ENCODE measurements at places on chromosomes 3 and 15. TPM values are rescaled to one million over a fixed set of nuclear protein-coding genes. Genes with fewer than 3 reads are reported as not detected.

Gene SLC27A2
- 4.7 TPM for total RNA-seq

DNA sequence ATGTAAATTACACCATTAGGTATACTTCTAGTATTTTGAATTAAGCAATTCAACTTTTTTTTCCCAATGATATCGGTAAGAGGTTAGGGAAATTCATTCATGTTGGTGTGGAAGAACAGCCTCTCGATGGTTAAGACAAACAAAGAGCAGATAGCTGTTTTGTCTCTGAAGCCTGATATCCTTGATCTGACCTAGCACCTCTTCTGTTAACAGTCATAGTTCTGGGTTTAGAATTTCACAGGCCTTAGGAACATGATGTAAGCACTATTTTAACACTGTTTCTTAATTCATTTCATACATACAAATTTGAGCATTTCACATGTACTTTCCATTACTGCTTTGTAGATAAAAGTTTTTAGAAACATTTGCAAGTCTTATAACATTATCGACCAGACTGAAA, 367.5 kb upstream of the ZNF385D start:
- DNase-seq, result no peak

Gene CISH
- total RNA-seq, result 25.3 TPM

DNA sequence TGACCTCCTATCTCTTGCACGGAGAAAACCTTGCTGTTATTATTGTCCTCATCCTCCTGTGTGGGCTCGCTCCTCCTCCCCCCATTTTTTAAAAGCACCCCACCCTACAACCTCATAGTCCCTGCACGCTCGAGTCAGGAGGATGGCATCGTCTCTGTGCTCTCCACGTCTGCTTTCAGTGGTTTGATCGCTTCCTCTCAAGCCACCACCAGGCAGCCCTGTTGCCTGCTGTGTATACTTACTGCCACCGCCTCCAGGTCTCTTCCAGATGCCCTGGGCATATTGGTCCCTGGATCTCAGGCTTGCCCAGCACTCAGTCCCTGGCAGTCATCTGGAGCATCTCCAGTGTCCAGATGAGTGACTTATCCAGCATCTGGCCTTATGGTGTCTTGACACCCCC, 42.1 kb upstream of the GCNT3 start:
- no peak for DNase-seq

Gene GNAT1
- total RNA-seq, result not detected

DNA sequence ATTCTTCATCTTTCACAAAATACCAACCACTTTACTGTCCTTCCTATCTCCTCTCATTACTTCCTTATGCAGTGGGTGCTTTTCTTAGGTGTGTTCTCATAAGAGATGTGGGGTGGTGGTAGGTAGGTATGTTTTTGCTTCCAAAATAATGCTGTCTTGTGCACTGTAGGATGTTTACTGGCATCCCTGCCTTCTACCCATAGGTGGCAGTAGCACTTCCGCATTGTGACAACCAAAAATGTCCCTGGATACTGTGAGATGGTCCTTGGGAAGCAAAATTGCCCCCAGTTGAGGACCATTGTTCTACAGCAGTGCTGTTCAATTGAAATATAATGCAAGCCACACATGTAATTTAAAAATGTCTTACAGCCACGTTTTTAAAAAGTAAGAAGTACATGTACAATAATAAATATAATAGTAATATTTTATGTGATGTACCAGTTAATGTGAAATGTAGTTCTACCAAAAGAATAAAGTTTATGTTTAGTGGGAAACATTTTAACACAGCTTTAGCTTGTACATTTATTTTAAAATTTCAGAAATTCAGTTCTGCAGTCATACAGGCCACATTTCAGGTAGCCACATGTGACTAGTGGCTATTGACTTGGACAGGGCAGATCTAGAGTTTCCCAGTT, 75.2 kb downstream of the NEO1 start:
- no peak for DNase-seq

Gene MESP2
- not detected for total RNA-seq

DNA sequence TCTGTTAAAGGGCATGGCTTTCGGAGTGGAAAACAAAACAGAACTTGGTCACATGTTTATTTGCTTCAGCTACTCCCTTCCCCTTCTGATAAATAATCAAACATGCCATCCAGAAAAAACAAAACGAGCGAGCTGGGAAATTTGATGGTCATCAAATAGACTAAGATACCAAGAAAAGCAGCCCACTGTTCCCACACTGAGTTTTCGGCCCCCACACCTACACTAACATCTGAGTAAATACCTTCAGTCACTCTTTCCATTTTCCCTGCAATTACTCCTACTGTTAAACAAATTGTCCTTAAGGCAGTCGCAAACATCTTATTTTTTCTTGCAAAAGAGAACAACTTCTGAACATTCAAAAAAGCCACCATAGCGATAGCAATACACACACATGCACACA, 454.6 kb downstream of the FOXP1 start:
- DNase-seq, result no peak

Gene SGO1
- total RNA-seq, result 1.2 TPM

Gene IGSF11
- 15.1 TPM for total RNA-seq

- DNase-seq, result no peak
Measured at GRCh38 chr3:105691053-105691452, 177.8 kb downstream of the CBLB start.

DNA sequence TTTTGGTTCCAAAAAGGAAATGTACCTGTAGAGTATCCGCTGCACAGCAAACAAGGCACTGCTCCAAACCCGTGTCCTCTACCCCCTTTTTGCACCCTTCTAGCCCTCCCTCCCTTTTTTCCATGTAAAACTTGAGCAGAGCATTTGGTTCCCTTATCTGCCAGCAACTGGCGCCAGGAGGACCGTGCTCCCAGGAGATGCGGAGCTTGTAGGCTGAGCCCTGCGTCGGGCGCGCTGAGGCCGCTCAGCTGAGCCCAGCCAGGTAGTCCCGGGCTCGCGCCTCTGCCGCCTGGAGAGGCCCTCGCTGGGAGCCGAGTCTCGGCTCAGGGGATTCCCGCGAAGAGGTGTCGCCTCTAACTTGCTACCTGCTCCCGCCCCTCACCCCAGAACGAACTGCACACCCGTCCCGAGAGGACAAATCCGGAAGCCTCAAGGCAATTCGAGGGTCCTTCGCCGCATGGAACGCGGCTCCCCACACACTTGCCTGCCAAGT, 575 bp downstream of the TRPM7 start:
- peak; percentile 54 for DNase-seq

- no peak for DNase-seq
Measured at GRCh38 chr3:137224464-137224863, 266.7 kb downstream of the IL20RB start.

GRCh38 chr3:49880581-49881315, 11.0 kb upstream of the CAMKV start:
- DNase-seq, result no peak

DNA sequence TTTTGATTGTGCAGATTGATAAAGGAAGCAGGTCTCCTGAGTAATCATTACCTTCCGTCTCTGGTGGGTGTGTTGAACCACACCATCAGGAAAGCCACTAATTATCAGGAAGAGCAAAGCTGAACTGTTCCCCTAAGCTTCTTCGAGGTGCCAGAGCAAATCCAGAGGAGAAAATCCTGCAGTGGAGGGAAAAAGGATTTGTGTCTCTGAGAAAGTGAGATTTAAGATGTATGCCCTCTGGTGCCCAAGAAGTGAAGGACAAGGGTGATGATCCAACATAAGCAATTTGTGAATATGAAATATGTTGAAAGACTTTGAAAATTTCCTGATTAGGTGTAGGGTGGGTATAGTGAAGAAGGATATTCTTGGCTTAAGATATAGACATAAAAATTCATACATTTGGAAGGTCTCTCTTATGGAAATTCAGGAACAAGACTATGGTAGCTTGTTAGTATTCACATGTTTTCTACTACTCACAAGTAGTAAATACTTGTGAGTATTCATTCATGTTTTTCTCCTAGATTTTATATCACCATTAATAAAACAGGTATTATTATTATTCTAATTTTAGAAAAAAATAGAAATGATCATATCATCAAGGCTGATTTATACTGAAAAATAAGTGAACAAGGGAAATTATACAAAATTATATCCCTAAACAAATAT, 34.8 kb downstream of the COMMD2 start:
- peak; percentile 52 for DNase-seq

DNA sequence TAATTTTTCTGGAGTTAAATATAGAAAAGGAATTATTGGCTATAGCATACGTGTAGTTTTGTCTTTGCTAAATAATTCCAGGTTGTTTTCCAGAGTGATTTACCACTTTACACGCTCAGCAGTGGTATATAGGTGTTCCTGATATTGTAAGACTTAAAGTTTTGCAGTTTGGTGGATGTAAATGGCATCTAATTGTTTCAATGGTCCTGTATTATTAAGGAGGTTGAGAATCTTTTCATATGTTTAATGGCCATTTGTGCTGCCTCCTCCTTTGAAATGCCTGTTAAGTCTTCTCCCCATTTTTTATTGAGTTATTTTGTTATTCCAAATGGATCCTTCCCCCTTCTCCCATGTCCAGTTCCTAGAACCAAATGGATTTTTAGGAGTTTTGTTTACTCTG, 26.4 kb upstream of the P4HTM start:
- no peak for DNase-seq

Gene NR2E3
- 0.20 TPM for total RNA-seq

- no peak for DNase-seq
Measured at GRCh38 chr3:160245261-160245800, 20.1 kb downstream of the C3orf80 start.

Gene FRG2C
- total RNA-seq, result not detected

- DNase-seq, result no peak
Measured at GRCh38 chr15:31799715-31800321, 230.5 kb upstream of the CHRNA7 start.

Gene ABI3BP
- 84.1 TPM for total RNA-seq

Gene GMNC
- 1.2 TPM for total RNA-seq

DNA sequence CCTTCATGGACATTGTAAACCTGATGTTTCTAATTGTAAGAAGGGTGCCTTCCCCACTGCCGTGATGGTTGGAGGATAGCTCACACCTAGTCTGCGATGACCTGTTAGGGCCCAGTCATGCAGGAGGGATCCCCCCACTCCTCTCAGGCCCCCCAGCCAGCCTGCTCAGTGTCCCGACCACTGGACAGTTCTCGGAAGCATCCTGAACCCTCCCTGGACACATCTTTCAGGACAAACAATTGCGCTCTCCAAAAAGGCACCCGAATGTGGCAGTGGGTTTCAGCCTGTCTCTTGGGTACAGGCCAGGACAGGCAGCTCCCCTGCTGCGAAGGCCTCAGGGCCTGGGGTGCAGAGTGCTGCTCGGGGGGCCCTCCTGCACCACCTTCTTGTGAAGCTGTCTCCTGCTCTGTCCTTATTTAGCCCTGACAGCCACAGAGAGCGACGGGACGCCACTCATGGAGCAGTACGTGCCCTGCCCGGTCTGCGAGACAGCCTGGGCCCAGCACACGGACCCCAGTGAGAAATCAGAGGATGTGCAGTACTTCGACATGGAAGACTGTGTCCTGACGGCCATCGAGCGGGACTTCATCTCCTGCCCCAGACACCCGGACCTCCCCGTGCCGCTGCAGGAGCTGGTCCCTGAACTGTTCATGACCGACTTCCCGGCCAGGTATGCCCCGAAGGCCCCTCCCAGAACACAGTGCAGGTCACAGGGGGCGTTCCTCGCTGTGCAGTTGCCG, 132.3 kb downstream of the LRRK1 start:
- DNase-seq, result peak; percentile 13

Gene ACOX2
- total RNA-seq, result 6.8 TPM

- no peak for DNase-seq
Measured at GRCh38 chr3:21013566-21013965, 737.4 kb downstream of the ZNF385D start.

Gene MRPL46
- total RNA-seq, result 19.1 TPM

DNA sequence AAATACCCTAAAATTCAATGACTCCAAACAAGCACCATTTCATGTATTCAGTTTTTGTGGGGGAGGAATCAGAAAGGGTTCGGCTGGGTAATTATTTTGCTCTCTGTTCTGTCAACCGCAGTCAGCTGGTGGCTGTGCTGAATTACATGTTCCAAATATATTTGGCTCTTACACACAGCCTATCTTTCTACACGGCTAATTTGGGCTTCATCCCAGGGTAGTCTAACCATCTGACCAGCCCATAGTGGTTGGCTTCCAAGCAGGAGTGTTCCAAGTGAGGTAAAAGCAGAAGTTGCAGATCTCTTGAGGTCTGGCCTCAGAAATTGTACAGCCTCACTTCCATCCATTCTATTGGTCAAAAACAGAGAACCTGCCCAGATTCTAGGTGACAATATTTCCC, 760.8 kb upstream of the SEMA6D start:
- no peak for DNase-seq

Gene HCLS1
- 13.5 TPM for total RNA-seq

Gene SHC4
- 0.33 TPM for total RNA-seq

GRCh38 chr3:50226888-50227389, 9.1 kb upstream of the GNAI2 start:
- no peak for DNase-seq
